Stimulated activated CD8-positive, alpha-beta memory T cell treated with anti-CD3 and anti-CD28 coated beads, Interleukin-15, amount 100 ng/mL, for 24 hours (primary cell): ENCODE measurements at places on chromosomes 7 and 10.

GRCh38 chr7:2640846-2641316 is 9.1 kb downstream of the TTYH3 start:
- no peak for DNase-seq

DNA sequence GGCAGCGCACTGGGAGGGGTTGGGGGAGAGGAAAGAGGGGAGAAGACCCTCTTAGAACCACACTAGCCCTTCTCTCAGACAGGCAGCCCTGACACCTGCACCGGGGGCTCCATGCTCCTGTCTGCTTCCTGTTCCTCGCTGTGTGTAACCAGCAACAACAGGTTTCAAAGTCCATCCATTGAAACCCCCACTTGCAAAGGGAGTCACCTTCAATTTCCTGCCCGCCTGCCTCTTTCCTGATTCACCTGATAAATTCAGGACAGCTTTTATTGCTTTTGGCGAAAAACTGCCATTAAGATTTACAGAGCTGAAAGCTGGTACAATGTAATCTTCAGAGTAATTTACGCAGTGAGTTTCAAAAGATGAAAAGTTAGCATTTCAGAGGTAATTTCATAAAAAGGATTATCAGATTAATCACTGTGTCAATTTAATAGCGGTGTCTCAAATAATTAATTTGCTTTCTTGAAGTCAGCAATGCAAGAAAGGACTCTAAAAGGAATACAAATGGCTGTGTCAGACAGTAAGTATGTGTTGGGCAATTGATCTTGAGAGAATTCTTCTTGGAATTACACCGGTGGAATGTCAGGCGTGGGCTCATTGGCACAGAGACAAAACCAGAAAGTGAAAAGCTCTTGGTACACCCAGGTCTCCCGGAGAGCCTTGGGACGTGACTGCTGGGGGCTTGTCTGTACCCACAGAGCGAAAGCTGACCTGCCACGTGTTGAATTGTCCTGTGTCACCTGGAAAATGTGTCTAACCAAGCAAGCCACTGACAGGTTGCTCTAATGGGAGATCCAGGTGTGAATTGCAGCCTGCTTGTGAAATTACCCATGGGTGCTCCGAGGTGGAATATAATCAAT is 60.7 kb downstream of the TMEM209 start:
- DNase-seq = no peak

DNA sequence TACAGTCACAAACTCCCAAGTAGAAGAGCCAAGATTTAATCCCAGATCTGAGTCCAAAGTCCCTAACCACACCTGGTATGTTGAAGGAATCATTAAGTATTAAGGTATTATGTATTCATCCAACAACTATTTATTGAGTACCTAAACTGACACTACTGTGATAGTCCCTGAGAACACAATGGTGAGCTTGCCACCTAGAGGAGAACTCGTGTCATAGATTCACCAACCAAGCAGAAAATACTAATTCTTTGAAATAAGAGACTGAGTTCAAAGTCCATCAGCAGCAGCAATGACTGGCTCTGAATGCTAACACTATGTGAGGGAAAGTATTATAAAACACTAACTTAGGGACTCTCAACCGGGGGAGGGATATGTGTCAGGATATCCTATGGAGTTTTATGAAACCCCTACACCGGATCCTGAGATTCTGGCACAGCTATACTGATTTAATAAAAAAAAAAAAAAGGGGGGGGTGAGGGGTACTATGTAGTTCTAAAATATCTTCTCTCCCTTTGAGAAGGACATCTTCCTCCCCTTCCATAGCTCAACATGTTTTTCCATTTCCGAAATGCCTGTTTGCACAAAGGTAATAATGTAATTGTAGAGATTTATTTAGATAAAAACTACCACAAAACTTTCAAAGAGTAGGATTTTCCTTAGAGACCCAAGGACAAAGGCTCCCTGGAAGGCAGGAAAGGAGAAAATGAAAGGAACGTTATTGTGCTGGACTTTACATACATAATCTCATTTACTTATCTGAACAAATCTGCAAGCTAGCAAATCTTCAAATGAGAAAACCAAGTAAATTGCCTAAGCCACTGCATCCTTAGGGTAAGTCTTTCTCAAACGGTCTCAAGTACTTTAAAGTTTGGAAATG is 1.6 kb downstream of the NCOA4 start:
- no peak for DNase-seq

DNA sequence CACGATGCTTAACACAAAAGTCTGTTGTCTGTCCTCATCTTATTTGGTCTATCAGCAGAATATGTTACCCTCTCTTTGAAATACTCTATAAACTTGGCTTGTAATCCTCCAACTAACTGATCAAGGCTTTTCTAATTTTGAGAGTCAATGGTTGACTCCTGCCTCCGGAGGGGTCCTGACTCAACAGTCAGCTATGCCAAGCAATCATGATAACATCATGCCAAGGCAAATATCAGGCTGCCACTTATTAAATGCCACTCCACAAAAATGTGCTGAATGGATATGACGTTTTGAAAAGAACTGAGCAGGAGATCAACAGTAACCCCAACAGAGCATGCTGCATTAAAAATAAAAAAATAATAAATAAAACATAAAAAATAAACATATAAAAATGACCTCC is 116.1 kb downstream of the PARD3 start:
- no peak for DNase-seq

DNA sequence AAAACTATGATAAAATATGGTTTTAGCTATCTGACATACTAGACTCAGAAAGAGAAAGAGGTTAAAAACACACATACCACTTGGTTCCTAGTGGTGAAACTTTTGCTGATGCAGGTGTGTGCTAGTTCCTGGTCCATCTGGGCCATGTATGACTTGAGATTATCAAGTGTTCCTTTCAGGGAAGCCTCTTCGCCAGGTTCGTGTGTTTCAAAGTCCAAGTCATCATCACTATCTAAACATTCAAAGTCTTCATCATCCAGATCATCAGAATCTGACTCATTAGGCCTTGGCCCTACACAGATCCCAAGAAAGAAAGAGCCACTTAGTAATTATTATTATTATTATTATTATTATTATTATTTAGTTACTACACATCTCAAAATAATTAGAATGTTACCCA is 26.4 kb downstream of the NUDT13 start:
- DNase-seq = no peak

GRCh38 chr7:131274986-131275385 is 52.7 kb upstream of the MKLN1 start:
- DNase-seq = no peak

GRCh38 chr7:2663960-2664359 is 24.0 kb upstream of the AMZ1 start:
- DNase-seq = no peak

DNA sequence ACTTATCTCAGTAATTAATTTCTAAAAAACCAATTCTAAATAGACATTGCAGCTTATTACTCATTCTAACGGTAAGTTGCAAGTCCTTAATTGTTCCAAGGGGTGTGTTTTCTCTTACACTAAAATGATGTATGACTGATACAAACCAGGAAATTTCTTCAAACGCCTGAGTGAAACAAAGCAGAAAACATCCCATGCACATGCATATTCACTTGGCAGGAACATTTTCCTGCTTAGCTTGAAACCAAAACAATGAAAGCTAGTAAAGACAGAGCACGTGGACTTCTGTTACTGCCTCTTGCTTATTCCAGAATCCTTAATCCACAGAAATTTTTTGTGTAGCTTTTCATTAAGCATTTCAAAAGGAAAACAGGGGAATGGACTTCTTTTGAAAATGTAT is 187.7 kb downstream of the MTERF1 start:
- no peak for DNase-seq

- DNase-seq = no peak
Measured at GRCh38 chr10:88499569-88500470, 83.3 kb downstream of the RNLS start.

DNA sequence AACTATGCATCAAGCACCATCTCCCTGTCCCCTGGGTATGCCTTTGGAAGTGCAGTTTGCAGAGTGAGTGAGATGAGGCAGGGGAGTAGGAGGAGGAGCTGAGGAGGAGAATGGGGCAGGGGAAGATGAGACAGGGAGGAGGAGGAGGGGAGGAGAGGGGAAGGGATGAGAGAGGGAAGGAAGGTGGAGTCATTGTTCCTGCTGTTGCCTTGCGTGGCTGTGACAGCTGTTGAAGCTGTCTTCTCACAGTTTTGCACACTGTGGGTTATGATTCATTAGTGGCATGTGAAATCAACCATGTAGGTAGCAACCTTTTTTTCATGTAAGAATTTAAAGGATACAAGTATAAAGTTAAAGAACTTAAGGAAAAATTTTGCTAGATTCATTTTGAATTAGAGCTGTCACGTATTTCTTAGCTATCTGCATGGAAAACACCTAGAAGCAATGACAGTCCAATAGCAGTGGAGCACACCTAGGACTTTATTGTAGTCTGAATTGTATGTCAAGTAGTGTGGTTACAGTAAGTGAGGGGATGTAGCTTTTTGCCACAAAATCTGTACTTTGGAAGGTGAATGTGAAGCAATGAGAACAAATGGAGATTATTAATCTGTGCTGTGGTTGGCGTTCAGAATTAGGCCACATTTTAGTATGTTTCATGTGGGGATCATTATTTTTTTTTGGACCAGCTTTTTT is 21.7 kb downstream of the CCM2 start:
- DNase-seq = no peak

DNA sequence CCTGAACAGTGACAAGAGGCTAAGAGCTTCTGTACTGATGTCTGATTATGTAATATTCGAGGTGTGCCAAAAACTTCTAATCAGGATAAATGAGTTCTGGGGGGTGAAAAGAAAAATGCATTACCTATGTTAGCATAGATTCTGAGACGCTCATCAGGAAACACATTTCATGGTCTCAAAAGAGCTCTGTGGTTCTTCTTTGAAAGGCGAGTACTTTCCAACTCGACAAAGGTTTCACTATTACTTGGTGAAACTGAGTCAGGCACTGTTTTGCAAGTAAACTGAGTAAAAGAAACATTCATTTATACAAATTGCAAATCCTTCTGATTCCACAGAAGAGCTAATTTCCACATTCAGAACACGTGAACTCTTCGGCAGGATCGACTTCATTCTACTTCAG is 523.2 kb downstream of the GATA3 start:
- no peak for DNase-seq

DNA sequence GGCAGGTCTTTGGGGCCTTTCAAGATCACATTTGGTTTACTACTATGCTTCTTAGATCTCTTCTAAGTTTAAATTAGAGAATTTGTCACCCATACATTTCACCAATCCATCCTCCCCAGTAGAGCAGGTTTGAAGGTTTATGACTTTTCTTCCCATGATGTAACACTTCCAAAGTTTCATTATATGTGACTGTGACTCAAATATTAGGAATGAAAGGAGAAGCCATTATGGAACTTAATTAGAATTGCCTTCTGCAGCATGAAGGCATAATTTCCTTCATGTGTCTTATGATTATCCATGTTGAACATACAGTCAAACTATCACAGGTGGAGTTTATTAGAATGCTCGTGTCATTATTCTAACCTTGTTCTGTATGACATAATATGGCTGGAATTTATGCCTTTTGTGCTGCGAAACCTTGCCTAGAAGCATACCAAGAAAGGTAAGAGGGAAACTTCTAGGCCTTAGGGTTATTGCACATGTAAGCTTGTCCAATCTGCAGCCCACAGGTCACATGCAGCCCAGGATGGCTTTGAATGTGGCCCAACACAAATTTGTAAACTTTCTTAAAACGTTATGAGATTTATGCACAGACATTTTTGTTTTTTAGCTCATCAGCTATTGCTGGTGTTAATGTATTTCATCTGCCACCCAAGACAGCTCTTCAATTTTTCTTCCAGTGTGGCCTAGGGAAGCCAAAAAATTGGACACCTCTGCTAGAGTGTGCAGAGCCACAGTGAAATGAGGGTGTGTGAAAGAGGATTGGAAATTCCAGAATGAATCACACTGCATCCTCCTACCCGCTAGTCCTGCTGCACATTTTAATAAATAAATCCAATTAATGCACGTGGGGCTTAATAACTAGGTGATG is 133.6 kb downstream of the TMEM26 start:
- no peak for DNase-seq

GRCh38 chr10:113441220-113441619 is 111.6 kb upstream of the HABP2 start:
- DNase-seq = no peak

DNA sequence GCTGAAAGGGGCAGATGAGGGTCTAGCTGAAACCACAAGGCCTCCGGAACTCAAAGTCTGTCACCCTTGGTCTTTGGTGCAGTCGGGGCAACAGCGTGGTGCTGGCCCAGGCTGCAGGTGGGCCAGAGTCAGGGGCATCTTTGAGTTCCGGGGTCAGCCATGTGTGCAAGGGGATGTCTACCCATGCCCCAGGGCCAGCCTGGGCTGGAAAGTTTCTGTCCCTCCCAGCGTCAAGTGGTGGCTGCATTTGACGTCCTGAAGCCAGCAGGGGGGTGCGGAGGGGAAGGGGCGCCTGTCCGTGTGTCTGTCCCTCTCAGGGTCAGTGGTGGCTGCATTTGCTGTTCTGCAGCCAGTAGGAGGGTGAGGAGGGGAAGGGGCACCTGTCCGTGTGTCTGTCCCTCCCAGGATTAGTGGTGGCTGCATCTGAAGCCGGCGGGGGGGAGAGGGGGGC is 638 bp downstream of the BRAT1 start:
- DNase-seq = no peak

DNA sequence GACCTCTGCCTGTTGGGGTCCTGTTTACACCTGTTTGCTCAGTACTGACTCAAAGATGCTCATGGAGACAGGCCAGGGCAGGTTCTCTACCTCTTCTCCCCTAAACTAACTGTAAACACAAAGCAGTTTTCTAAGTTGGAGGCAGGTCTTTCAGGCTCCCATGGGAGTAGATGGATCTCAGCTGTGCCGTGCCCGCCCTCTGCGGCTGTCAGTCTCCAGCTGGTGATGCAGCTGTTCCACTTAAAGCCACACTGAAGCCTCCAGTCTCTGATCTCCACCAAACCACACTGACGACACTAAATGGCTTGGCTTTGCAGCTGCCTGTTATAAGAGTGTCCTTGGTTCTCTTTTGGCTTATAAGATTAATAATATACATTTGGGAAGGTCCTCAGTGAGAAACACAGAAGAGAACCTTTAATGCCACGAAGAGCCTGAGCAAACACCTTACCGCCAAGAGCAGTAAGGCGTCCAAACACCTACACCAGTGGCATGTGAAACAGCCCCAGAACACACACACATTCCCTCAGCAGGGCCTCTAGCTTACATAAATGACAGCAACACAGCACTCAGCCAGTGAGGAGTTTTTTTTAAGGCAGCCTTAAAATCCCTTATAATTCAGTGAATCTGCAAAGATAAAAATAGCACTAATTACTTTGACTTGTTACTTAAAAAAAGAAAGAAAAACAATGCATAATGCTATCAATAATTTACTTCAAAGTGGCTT is 60.4 kb upstream of the KCNIP2 start:
- no peak for DNase-seq

- no peak for DNase-seq
Measured at GRCh38 chr10:80051993-80052392, 26.5 kb upstream of the TMEM254 start.

DNA sequence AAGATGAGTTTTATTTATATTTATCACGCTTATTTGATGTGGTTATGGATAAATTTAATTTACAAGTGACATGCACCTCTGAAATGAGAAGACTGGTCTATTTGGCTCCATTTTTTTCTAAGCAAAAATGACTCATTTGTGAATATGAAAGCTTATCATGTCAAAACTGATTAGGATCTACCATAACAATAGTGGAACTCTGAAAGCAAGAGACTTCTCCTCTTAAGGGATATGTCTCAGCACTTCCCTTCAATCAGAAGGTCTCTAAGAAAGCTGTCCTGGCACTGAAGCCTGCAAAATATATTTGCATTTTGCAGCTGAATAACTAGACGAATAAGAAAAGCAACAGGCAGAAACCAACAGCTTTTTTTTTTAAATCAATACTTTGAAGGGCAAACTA is 12.7 kb downstream of the FAS start:
- no peak for DNase-seq
